Heart right ventricle (tissue), 16 donors: ENCODE measurements at places on chromosomes 4 and X. TPM values are rescaled to one million over a fixed set of nuclear protein-coding genes. Genes with fewer than 3 reads are reported as not detected.
A peak's percentile ranks its signal among the peaks of the same experiment; 100 is the strongest.

GRCh38 chr4:74456849-74457395, 12.0 kb downstream of the AREG start:
- no peak overlapping the region for H3K4me3 ChIP-seq
- no peak overlapping the region for H3K27ac ChIP-seq
- no peaks in the 10 kb centered on the region for H3K4me1 ChIP-seq

DNA sequence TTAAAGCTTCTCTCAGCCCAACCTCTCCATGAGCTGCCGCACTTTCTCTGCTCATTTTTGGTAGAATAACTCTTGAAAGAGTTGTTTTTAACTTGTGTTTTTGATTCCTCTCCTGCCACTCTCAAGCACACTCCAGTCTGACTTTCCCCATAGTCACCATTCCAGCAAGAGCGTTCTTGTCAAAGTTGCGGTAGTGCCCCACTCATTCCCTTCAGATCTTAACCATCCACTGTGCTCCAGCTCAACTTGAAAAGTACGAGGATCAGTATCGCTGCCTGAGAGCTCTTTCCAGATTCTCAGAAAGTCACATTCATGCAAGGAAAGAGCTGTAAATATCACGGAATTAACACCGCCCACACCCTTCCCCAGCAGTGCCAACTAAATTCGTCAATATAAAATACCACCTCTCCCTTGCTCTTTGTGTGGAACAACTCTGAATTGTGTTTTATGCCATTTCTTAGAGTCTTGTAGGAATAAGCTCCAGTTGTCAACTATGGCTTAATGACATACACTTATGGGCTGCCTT, 59.7 kb upstream of the IL15 start:
- H3K27ac ChIP-seq = no peak overlapping the region
- no peaks in the 10 kb centered on the region for H3K36me3 ChIP-seq
- no peak overlapping the region for H3K4me3 ChIP-seq

DNA sequence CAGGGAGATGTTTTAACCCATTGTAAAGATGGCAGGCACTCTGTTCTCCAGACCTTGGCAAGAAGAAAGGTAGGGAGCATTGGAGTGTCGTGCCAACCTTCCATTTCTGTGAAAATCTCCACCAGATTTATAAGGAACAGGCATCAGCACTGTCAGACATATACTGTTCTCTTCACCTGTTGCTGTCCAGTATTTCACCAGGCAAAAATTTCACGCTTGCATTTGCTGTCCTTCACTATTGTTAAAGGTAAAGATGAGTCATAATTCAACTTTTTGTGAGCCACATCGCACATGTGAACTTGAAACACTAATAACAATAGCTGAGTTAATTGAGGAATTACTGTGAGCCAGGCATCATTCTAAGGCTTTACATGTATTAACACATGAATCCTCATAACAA, 203.4 kb downstream of the ENOX2 start:
- peaks cover 12% of the 10 kb centered on the region for H3K4me1 ChIP-seq
- no peak overlapping the region for H3K4me3 ChIP-seq
- no peak overlapping the region for H3K27ac ChIP-seq
- H3K36me3 ChIP-seq = no peaks in the 10 kb centered on the region

DNA sequence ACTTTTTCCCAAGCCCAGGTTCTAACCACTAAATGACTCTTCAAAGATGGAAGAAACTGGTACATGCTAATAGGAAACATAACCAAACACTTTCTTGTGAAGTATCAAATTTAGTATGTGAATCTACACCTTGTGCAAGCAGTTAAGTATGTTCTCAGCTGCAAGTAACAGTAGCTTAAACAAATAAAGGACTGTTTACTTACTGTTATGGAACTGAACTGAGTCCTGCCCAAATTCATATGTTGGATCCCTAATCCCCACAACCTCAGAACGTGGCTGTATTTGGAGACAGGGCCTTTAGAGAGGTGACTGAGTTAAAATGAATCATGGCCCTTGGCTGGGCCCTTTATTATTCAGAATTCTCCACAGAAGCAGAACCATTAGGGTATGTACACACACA, 178.7 kb downstream of the KDR start:
- no peaks in the 10 kb centered on the region for H3K36me3 ChIP-seq
- no peak overlapping the region for H3K4me3 ChIP-seq
- no peak for DNase-seq
- peaks cover 15% of the 10 kb centered on the region for H3K4me1 ChIP-seq

DNA sequence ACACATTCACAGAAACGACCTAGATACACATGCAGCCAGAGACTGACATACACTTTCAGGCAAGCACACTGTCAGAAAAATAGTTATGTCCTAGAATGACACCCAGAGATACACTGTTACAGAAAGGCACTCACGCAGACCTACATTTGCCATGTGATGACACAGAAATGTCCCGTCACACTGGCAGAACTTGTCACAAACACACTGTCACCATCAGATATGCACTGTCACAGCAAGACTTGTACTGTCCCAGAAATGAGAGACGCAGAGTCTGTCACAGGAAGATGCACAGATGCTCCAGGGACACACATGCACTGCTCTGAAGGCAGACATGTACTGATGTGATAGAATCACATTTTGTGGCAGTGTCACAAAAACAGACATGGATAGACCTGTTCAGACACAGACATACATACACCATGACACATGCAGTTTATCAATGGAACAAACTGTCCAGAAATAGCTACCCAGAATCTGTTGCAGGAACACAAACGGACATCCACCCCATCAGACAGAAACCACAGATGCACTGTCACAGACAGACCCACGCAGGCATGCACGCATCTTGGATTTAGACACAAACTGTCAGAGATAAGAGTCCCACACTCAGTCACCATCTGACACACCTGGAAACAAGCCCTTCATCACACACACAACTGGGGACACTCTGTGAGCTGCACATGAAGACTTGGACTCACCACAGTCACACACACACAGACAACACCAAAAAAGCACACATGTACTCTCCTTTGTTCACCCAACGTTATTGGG, 1.3 kb upstream of the PIM2 start:
- peaks cover 17% of the 10 kb centered on the region for H3K4me1 ChIP-seq
- H3K27ac ChIP-seq = peak overlapping the region; percentile 74
- no peak overlapping the region for H3K4me3 ChIP-seq
- peaks cover 38% of the 10 kb centered on the region for H3K36me3 ChIP-seq
- no peaks in the 10 kb centered on the region for H3K27me3 ChIP-seq

- no peak overlapping the region for H3K27ac ChIP-seq
- H3K4me3 ChIP-seq = no peak overlapping the region
- no peaks in the 10 kb centered on the region for H3K36me3 ChIP-seq
- H3K27me3 ChIP-seq = no peaks in the 10 kb centered on the region
- no peak for DNase-seq
Measured at GRCh38 chr4:187744911-187745310, 250.7 kb upstream of the ZFP42 start.

CLDN22 gene
- not detected for total RNA-seq

LAGE3 gene
- 21.3 TPM for total RNA-seq

SPINK2 gene
- not detected for total RNA-seq

MAGEB10 gene
- not detected for total RNA-seq
